ENCODE measurements at places on chromosomes 7 and 10.

- DNase-seq, result no peak
Measured at GRCh38 chr10:30728766-30729165, 99.2 kb upstream of the LYZL2 start.

- no peak for DNase-seq
Measured at GRCh38 chr10:21521751-21522533, 3.5 kb downstream of the SKIDA1 start.

- no peak for DNase-seq
Measured at GRCh38 chr10:126561921-126562680, 108.4 kb downstream of the C10orf90 start.

DNA sequence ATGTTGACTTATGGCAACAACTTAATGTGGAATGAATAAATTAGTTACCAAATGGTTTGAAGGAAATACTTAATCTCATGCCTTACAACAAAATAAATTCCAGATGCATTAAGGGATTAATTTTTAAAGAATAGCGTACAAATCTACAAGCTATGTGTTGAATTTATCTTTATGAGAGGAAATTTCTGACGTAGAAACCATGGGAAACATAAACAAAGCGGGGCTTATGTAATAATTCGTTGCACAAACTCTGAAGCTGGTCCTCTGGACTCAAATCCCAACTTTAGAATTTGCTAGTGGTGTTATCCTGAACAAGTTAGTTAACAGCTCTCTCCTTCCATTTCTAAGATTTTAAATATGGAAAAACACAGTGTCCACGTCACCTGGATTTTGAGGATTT lies 137.4 kb upstream of the CALCR start:
- DNase-seq, result no peak

DNA sequence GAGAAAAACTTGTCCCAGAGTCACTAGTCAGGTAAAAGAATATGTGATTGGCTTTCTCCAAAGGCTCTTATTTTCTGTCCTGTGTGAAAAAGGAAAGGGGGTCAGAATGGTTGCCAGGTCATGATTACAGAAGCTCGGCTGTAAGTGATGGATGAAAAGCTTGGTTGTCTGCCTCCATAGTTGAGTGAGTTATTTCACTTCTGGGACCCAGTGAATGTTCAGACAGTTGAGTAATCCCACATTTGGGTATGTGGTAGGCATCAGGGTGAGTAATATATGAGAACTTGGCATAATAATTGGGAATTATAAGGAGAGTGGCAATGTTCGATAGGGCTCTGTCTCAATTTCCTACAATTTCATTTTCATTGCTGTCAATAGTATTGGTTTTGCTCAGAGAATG lies 72.5 kb downstream of the BBS9 start:
- no peak for DNase-seq

- no peak for DNase-seq
Measured at GRCh38 chr10:20856484-20856883, 40.6 kb downstream of the NEBL start.

- no peak for DNase-seq
Measured at GRCh38 chr7:135971366-135971725, 5.8 kb downstream of the MTPN start.

GRCh38 chr10:15310776-15311568 lies 60.1 kb downstream of the FAM171A1 start:
- DNase-seq, result no peak

Measured in NCI-H1930 (cell line).